ENCODE measurements at places on chromosomes 1 and 21.
A peak's percentile ranks its signal among the peaks of the same experiment; 100 is the strongest.

GRCh38 chr1:69499203-69499803 lies 68.4 kb upstream of the LRRC7 start:
- DNase-seq = no peak

DNA sequence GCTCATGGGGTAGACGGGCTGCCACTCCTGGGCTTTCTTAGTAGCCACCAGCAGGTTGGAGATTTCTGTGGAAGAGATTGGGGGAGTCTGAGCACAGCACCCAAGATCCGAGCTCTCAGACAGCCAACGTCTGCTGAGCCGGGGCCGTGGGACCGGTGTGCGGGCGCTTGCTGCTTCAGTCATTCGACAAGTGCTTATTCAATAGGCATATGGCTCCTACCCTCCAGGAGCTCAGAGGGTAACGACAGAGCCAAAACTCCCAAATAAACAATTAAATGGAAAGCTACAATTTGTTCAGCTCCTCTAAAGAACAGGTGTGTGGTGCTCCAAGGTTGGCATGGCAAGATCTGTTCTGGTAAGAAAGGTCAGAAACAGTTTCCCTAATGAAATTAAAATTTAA lies 106.0 kb downstream of the RAVER2 start:
- DNase-seq = no peak

DNA sequence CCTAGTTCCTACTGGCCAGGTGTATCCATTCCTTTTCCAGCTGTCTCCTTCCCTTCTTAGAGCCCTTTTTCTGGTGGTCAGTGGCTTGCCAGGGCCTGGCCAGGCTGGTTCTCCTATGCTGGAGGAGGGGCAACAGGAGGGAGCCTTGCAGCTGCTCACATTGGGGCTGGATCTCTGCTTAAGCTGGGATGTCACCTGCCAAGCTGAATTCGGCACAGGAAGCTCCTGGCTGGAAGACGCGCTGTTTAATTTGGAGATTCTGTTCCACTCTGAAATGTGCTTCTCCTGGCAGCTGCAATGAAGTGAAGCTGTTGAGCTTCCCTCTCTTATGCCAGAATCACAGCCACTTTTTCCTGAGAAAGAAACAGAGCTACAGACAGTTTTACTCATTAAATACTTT lies 56.0 kb upstream of the POU3F1 start:
- no peak for DNase-seq

GRCh38 chr1:12734651-12735050 lies 11.3 kb upstream of the CFAP107 start:
- DNase-seq = no peak

DNA sequence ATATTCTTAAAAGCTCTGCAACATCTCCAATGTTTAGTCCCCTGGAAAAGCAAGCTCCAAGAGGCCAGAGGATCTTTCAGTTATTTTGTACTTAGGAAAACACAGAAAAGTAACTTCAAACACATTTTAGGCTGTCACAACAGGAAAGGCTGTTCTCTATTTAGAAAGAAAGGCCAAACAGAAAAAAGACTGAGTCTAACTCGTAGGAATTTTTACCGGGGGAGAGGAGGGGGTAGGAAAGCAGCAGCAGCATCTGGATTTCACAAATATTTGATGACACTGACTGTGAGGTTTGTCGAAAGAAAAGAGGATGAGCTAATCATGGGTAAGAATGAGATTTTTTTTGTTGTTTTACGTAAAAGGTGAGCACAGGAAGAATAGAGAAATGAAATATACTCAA lies 107.1 kb downstream of the EIF4G3 start:
- no peak for DNase-seq

GRCh38 chr1:60071296-60071695 lies 2.3 kb downstream of the C1orf87 start:
- DNase-seq = no peak

- no peak for DNase-seq
These were observed 109.3 kb downstream of the RUNX1 start for GRCh38 chr21:34939673-34940331.

GRCh38 chr1:45266151-45266801 lies 59.9 kb upstream of the ZSWIM5 start:
- DNase-seq = no peak

- DNase-seq = no peak
These were observed 9.3 kb downstream of the ETS2 start for GRCh38 chr21:38815060-38815405.

- DNase-seq = no peak
These were observed 4.8 kb upstream of the CRYBG2 start for GRCh38 chr1:26358411-26359384.

DNA sequence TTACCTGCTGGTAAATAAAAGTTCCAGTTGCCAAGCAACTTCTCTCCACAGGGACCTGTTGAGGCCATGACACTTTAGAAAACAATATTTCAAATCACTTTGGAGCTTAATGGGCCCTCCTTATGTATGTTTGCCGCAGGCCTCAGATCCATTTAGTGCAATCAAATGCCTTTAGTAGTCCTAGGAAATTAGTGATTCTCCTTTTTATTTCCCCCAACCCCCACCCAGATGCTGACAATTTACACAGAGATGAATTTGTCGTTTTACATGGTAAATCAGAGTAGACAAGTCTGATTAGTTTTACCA lies 83.6 kb downstream of the CLIC4 start:
- no peak for DNase-seq

DNA sequence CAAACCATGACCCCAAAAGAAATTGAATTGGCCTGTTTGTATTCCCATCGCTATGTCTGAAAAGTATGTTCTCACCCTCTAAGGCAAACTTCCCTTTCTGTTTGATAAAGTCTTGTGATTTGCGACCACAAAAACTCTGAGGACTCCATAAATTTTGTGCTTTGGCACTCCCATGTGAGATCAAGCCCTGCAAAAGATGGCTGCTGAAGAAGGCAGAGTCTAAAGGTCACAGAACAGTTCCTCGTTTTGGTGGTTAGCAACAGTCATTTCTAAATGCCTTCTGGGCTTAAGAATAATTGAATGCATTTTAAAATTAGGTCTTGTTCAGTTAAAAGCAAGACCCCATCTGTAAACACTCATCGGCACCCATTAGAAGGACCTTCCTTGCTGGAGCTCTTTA lies 441.6 kb downstream of the OMA1 start:
- DNase-seq = peak; percentile 47

DNA sequence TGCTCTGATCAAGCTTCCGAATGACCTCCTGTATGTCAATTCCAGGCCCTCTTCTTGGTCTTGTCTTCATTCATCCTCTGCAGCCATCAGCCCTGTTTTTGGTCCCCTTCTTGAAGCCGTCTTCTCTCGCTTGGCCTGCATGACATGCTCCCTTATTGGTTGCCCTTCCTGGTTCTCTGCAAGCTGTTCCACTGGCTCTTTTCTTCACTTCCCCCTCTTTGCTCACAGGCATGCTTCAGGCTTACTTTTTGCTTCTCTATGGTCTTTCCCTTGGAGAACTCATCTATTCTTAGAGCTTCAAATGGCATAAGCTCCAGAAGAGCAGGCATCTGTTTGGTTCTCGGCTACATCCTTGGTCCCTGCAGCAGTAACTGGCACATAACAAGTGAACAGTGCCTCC lies 38.8 kb downstream of the PDPN start:
- DNase-seq = no peak

GRCh38 chr1:52674497-52675384 lies 23.4 kb downstream of the COA7 start:
- no peak for DNase-seq

GRCh38 chr1:191142748-191143147 lies 665.1 kb upstream of the BRINP3 start:
- no peak for DNase-seq

GRCh38 chr1:82565546-82565945 lies 764.8 kb downstream of the ADGRL2 start:
- no peak for DNase-seq

DNA sequence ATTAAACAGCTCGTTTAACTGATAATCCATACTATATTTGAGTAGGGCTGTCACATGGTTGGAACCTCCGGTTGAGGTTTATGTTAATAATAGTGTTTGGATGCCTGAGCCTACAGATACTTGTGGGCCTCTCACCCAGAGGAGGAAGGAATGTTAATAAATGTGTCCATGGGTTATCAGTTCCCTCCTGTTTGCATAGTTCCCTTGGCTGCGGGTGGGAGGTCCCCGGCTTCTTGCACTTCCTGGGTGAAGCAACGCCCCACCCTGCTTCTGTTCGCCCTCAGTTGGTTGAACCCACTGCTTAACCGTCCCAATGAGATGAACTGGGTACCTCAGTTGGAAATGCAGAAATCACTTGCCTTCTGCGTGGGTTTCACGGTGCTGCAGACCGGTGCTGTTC lies 23.6 kb upstream of the GBP1 start:
- no peak for DNase-seq

Data from GM10248 (cell line).